ENCODE measurements at places on chromosomes 12 and 14.

DNA sequence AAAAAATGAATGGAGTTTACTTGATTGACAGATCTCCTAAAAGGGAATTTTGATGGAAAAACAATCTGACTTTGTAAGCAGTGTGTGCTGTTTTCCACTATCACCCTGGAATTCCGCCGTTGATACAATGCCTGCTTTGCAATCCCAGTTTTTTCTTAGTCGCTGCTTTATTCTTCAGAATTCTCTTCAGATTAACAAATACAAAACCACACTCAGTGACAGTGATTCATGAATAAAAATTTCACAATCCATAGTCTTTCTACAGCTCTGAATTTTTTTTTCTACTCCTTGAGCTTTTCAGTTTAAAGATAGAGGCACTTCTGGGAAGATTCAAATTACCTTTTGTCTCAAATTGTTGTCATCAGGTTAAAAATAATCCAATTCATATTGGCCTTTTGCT, 44.6 kb upstream of the KITLG start:
- H3K4me3 ChIP-seq: no peak overlapping the region
- DNase-seq: no peak
- no peaks in the 10 kb centered on the region for H3K27me3 ChIP-seq
- H3K27ac ChIP-seq: no peak overlapping the region
- H3K36me3 ChIP-seq: no peaks in the 10 kb centered on the region
- no peaks in the 10 kb centered on the region for H3K4me1 ChIP-seq

GRCh38 chr12:103696101-103696500, 109.0 kb downstream of the STAB2 start:
- no peaks in the 10 kb centered on the region for H3K4me1 ChIP-seq
- H3K4me3 ChIP-seq: no peak overlapping the region
- no peaks in the 10 kb centered on the region for H3K27me3 ChIP-seq
- H3K36me3 ChIP-seq: no peaks in the 10 kb centered on the region
- H3K27ac ChIP-seq: no peak overlapping the region

- DNase-seq: no peak
- H3K27ac ChIP-seq: no peak overlapping the region
- no peaks in the 10 kb centered on the region for H3K36me3 ChIP-seq
- no peaks in the 10 kb centered on the region for H3K4me1 ChIP-seq
- no peak overlapping the region for H3K4me3 ChIP-seq
- no peaks in the 10 kb centered on the region for H3K27me3 ChIP-seq
Observed at GRCh38 chr14:73368616-73369015, 89.7 kb downstream of the NUMB start.

- H3K36me3 ChIP-seq: no peaks in the 10 kb centered on the region
- no peaks in the 10 kb centered on the region for H3K4me1 ChIP-seq
- no peak for DNase-seq
- no peak overlapping the region for H3K27ac ChIP-seq
- no peak overlapping the region for H3K4me3 ChIP-seq
Observed at GRCh38 chr12:62976110-62976662, 41.2 kb upstream of the PPM1H start.

DNA sequence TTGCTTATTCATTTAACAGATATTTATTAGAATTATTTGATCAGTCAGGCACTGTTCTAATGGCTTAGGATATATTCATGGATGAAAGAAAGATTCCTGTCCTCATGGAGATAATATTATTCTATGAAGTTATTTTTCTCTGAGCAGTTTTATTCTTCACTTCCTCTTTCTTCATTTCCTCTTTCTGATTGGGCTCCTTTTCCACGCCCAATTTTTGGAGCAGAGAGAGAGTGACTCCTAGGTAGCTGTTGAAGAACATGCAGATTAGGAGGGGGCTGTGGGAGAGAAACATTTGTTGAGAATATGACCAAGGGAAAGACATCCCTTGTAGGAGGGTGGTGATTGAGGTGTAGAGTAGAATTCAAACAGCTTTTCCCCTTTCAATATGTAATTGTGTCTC, 6.0 kb upstream of the YARS2 start:
- no peak overlapping the region for H3K27ac ChIP-seq
- H3K4me1 ChIP-seq: no peaks in the 10 kb centered on the region
- no peak for DNase-seq
- no peaks in the 10 kb centered on the region for H3K27me3 ChIP-seq
